ENCODE measurements at places on chromosomes 16 and 17.

DNA sequence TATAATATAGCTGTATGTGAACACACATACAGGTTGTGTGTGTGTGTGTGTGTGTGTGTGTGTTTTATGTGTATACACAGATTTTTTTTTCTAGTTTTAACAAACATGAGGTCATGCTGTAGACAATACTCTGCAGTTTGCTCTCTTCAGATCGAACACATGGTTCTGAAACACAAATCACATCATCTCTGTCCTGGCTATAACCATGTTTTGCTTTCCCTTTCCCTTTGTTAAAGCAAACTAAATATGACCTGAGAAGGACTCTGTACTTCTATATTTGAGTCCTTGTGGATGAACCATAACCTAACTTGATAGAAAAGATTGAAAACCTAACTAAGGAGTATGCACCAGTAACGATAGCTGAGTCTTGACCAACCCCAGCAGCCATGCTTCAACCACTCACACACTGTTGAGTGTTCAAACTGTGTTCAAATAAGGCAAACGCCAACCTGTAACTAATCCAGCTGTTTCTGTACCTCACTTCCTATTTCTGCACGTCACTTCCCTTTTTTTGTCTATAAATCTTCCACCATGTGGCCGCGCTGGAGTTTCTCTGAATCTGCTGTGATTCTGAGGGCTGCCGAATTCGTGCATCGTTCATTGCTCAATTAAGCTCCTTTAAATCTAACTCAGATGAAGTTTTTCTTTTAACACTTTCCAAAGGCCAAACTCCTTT lies 303.8 kb downstream of the HS3ST3B1 start:
- DNase-seq: no peak

DNA sequence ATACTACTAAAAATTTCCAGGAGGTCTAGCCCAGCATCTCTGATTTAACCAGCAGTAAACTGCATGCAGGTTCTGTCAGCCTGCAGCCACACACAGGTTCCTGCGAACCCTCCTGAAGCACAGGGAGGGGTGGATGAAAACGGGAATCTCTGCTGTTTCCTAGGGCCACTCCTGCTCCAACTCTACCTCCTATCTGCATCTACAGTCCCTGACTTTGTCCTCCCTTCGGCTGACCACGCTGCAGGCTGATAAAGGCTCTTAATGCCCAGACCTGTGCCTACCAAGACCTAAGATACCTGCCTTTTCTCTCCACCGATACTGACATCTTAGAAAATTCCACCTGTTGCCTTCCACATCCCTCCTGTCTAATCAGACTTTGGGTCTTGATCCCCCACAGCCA lies 50.2 kb downstream of the CYTH1 start:
- no peak for DNase-seq

GRCh38 chr17:46038414-46038813 lies 39.4 kb downstream of the STH start:
- DNase-seq: no peak

GRCh38 chr17:11948789-11949188 lies 48.5 kb downstream of the ZNF18 start:
- DNase-seq: no peak

DNA sequence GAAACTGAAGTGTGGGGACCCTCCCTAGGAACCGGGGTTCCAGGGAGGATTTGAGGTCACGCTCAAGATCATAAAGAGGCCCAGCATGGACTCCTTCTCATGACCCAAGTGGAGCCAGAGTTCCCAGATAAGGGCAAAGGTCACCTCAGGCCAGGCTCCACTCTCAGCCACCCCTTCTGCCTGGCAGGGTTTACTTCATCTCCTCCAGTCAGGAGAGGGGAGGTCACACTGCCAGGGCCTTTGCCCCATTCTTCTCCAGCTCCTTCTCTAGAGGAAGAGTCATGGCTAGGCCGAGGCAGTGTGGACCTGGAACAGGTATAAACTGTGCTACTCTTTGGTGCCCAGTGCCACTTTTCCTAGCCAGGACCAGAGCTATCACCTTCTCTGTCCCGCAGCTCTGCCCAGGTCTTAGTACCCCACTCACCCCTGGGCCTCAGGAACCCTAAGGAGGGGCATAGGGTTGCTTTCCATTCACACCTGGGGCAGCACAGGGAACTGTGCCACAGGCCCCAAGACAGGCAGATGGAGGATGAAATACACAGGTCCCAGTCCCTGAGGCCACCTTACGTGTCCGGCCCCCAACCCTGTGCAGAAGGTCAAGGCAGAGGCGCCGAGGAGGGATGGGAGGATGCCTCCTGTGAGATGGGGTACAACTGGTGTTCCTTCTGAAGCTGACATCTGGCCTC lies 879 bp upstream of the ACSF2 start:
- no peak for DNase-seq

DNA sequence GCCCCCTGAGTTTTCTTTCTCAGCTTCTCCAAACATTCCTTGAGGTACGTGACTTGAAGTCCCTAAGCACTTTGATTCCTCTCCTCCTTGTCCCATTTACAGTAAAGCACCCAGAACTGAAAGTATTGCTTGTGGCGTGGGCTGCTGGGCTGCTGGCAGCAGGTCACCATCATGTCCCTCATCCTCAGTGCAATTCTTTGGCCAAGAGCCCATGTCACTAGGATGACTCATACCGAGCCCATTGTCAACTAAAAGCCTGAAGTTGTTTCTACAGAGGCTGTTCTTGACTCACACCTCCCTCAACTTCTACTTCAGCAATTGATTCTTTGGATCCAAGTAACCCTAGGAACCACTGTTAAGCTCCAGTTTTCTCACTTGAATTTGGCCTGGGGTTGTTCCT lies 54.3 kb downstream of the KPNA2 start:
- no peak for DNase-seq

GRCh38 chr16:73052576-73052975 lies 4.6 kb upstream of the ZFHX3 start:
- DNase-seq: no peak

- no peak for DNase-seq
These were observed at the start of gene ABCC3 for GRCh38 chr17:50634224-50634914. Gene ABCC3 (plus strand): TSS chr17:50634881. CDS start chr17:50634937, 56 bp downstream.

DNA sequence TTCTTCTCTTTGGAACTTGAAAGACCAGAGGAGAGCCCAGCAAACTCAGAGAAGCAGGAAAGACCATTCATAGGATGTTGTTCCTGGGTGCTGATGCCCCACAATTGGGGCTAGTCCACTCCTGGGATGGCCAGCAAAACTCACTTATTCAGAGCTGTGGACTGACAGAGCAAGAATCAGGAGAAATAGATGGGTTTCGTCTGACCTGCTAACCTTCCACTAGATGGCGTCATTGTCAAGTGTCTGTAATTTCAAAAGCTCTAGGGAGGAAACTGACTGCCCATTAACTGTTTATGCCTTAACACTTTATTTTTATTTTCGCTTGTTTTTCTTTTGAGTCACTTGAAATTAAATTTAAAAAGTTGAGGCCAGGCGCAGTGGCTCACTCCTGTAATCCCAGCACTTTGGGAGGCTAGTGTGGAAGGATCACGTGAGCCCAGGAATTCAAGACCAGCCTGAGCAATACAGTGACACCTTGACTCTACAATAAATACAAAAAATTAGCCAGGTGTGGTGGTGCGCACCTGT lies 28.7 kb upstream of the MILR1 start:
- DNase-seq: no peak

GRCh38 chr17:10610884-10611283 lies 46.2 kb downstream of the MYH3 start:
- DNase-seq: no peak

DNA sequence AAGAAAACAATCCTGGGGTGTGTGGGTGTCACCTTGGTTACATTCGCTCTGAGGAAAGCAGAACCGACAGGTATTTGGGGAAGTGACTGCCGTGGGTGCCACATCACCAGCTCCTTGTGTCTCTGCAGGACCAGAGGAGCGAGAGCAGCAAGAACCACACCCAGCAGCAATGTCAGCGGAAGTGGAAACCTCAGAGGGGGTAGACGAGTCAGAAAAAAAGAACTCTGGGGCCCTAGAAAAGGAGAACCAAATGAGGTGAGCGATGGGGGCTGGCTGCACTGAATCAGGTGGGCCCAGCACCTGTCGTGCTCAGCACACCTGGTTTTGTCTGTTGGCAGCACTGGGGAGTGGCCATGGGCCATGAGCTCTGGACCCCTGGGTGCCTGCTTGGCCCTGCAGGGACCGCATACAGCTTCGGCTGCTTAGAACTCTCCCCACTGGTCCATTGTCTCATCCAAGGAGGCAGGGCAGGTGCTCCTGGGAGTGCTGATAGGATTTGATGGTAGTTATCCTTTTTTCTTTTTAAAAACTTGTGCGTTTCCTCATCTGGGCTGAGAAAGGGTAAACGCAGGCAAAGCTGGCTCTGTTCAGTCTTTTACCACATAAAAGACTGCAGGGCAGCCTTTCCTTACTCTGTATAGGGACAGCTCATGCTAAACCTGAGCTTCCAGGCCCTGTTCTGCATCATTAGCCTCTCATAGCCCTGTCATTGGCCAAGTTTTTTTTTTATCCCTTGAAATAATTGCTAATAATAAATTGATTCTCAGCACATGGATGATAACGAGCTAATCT lies 29.4 kb downstream of the HMOX2 start:
- peak; percentile 74 for DNase-seq

DNA sequence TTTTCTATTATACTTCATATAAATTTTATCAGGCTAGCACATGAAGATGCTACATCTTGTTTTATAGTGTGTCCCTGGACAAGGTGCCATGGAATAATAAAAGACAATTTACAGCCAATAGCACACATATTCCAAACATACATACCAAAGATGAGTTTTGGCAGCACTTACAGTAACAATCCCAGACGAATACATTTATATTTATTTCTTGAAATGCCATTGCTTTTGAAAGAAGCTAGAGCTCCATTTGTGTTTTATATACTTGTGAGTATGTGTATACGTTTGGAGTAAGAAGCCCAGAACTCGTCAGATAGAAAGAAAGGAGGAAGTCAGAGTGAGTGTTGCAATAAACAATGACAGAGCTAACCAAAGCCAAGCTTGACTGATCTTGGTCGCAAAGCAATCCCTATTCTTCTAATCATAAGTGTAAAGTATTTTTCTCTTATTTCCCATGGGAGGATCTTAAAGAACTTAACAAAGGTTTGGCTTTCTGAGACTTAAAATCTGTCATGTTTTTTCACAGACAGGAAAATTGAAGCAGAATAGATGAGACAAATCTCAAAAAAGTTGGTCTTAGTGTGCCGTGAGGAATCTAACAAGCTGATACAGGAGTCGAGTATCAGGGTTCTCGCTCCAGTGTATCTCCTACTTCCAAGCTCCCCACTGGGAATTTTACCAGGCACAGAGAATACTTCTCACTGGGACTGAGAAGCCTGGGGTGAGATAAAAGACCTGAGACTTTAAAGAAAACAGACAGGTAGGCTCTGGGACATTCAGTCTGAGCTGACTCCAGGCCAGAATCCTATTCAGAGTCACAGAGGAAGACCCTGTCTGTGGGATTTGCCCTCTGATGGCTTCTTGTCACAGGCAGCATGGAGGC lies 175.4 kb downstream of the AATF start:
- DNase-seq: no peak

DNA sequence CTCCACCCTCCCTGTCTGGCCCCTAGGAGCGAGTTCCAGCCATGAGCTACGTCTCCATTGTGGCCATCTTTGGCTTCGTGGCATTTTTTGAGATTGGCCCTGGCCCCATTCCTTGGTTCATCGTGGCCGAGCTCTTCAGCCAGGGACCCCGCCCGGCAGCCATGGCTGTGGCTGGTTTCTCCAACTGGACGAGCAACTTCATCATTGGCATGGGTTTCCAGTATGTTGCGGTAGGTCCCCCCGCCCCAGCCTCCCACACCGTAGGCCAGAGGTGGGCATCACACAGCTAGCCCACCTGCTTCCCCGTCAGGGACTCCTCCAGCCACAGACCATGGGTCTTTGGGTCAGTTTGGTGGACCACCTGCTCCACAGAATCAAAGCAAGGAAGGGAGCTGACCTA lies 4.2 kb downstream of the SLC2A4 start:
- DNase-seq: no peak

DNA sequence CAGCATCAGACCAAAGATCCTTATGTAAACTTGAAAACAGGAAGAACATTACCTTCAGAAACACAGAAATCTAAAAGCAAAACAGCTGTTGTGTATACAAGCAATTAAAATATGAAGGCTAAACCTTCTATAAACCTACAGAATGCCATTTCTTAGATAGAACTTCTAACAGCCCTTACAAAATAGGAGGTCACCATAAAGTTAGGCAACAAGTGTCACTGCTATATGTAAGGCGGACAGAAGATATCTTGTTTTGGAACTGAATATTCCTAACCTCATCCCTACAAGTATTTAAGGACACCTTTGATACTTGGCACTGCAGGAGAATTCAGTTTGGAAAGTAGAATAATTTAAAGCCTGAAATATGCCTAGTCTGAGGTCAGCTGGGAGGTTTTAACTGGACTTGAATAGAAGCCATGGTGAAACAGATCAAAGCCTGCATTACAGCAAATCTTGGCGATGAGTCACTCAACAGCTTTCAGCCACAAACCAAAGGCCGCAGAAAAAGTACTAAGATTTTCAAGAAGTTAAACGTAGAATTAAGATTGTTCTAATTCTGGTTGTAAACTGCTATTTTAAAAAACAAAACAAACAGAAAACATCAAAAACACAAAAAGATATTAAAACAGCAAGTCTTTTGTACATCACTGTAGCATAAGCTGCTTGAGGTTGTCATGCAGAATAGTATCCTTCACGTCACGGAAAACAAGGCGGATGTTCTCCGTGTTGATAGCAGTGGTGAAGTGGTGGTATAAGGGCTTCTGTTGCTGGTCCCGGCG lies 42.7 kb downstream of the GNA13 start:
- DNase-seq: no peak

DNA sequence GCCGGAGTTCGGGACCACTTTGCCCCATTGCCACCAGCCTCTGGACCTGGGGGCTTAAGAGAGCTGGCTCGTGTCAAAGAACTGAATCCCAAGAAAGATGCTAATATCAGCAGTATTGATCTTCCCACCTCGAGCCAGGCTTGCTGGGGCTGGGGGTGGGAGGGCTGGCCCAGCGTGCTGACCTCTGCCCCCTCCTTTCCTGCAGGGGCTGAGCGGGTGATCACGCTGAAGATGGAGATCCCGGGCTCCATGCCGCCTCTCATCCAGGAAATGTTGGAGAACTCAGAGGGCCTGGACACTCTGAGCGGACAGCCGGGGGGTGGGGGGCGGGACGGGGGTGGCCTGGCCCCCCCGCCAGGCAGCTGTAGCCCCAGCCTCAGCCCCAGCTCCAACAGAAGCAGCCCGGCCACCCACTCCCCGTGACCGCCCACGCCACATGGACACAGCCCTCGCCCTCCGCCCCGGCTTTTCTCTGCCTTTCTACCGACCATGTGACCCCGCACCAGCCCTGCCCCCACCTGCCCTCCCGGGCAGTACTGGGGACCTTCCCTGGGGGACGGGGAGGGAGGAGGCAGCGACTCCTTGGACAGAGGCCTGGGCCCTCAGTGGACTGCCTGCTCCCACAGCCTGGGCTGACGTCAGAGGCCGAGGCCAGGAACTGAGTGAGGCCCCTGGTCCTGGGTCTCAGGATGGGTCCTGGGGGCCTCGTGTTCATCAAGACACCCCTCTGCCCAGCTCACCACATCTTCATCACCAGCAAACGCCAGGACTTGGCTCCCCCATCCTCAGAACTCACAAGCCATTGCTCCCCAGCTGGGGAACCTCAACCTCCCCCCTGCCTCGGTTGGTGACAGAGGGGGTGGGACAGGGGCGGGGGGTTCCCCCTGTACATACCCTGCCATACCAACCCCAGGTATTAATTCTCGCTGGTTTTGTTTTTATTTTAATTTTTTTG lies 8.5 kb downstream of the GJD3 start:
- no peak for DNase-seq

GRCh38 chr17:74742153-74742515 lies 5.1 kb downstream of the RAB37 start:
- no peak for DNase-seq
